ENCODE measurements at places on chromosomes 13 and 19. TPM values are rescaled to one million over a fixed set of nuclear protein-coding genes. Genes with fewer than 3 reads are reported as not detected.

The PRR12 gene
- total RNA-seq = 24.1 TPM

The FFAR1 gene
- total RNA-seq = not detected

The CASP14 gene
- not detected for total RNA-seq

The OR4F17 gene
- total RNA-seq = 0.25 TPM

The CEACAM20 gene
- not detected for total RNA-seq

The CFAP97D2 gene
- not detected for total RNA-seq

GRCh38 chr19:13260883-13261653 lies 110.9 kb downstream of the IER2 start:
- peak overlapping the region; percentile 82 for H3K27ac ChIP-seq
- peak; percentile 93 for DNase-seq
- peaks cover 9% of the 10 kb centered on the region for H3K27me3 ChIP-seq
- peaks cover 29% of the 10 kb centered on the region for H3K4me1 ChIP-seq
- H3K36me3 ChIP-seq = peaks cover 9% of the 10 kb centered on the region

- no peak for DNase-seq
- H3K27ac ChIP-seq = no peak overlapping the region
- H3K27me3 ChIP-seq = peaks cover 5% of the 10 kb centered on the region
Measured at GRCh38 chr19:2942928-2943640, 1.7 kb downstream of the ZNF77 start.

DNA sequence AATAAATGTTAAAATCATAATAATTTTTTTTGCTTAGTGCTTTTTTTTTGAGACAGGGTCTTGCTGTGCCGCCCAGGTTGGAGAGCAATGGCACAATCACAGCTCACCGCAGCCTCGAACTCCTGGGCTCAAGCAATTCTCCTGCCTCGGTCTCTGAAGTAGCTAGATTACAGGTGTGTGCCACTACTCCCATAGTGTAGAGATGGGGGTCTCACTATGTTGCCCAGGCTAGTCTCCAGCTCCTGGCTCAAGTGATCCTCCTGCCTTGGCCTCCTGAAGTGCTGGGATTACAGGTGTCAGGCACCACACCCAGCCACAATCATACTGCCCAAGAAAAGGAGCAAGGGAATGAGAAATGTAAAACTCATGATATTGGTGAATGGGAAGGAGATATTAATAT lies 5.1 kb downstream of the FBL start:
- H3K4me3 ChIP-seq = no peak overlapping the region
- peaks cover 43% of the 10 kb centered on the region for H3K4me1 ChIP-seq

- H3K27ac ChIP-seq = no peak overlapping the region
- peaks cover 8% of the 10 kb centered on the region for H3K36me3 ChIP-seq
- no peaks in the 10 kb centered on the region for H3K27me3 ChIP-seq
- no peak for DNase-seq
Measured at GRCh38 chr13:111949311-111949710, 117.6 kb upstream of the SOX1 start.

DNA sequence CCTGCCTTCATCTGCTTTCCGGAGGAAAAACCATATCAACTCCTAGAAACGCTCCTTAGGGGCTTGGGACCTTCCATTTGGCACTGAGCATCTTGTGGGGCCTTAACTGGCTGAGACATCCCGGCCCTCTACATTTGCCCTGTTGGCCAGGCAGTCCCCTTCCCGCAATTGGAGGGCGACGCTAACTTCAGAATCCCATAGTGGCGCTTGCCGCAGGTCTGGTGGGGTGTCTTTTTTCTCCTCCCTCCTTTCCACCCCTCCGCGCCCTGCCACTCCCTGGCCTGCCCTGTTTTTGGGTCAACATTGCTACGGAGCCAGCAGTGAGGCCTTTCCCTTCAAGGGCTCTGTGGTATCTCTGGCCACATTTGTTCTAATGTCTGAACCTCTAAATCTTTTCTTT lies 13.6 kb upstream of the CRTC1 start:
- peaks cover 5% of the 10 kb centered on the region for H3K27me3 ChIP-seq
- peaks cover 10% of the 10 kb centered on the region for H3K36me3 ChIP-seq
- H3K4me3 ChIP-seq = no peak overlapping the region

DNA sequence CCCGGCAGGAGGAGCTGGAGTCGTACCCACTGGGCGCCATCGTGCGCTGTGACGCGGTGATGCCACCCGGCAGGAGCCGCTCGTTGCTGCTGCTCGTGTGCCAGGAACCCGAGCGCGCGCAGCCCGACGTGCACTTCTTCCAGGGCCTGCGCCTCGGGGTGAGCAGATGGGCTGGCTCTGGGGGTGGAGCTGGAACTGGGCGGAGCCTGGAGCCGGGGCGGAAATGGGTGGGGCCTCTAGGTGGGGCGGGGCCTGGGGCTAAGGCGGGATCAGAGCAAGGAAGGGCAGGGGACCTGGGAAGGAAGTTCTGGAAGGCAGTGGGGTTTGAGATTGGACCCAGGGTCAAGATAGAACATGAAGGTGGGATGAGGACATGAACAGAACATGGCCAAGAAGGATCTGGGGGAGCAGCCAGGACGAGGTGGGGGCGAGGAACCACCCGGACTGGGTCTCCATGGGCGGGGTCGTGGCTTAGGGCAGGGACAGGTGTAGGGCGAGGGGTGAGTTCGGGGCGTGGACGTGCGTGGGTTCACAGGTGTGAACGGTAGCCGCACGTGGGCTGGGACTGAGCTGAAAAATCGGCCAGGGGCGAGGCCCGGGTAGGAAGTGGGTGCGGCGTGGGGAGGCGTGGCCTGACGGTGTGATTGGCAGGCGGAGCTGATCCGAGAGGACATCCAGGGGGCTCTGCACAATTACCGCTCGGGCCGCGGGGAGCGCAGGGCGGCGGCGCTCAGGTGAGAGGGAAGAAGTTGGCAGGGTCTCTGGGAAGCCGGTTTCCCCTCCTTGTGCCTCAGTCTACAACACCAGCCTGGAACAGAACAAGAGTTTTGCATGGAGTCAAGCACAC lies 4.7 kb downstream of the EPS8L1 start:
- no peaks in the 10 kb centered on the region for H3K36me3 ChIP-seq
- peaks cover 35% of the 10 kb centered on the region for H3K27me3 ChIP-seq
- peaks cover 9% of the 10 kb centered on the region for H3K4me1 ChIP-seq

DNA sequence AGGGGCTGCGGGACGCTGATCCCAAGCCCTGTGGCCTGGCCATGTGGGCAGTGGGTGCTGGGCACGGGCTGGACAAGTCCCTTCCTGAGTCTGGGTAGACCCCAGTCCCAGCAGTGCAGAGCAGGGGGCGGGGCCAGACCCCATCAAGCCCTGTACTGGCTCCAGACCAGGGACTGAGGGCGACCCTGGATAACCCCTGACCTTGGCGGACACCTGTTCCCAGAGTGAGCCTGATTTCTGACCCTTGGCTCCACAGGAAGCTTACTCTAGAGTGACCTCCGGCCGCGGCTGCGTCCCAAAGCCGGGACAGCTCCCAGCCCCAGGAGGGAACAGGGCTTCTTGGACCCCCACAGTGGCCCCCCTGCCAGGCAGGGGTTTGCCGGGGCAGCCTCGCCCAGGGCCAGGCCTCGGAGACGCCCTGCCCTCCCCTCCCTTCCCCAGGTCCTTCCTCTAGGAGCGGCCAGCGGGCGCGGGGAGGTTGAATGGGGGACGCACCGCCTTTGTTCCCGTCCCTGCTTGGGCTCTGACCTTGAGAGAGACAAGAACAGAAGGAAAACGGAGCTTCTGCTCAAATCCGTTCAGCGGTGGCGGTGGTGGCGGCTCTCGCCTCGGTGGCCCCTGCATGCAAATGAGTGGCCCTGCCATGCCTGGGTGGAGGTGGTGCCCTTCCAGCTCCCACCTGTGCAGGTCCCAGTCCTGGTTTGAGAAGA lies 2.3 kb upstream of the EFNA2 start:
- H3K4me1 ChIP-seq = peaks cover 9% of the 10 kb centered on the region
- H3K27me3 ChIP-seq = peaks cover 17% of the 10 kb centered on the region
- H3K36me3 ChIP-seq = peaks cover 6% of the 10 kb centered on the region
- no peak overlapping the region for H3K4me3 ChIP-seq
- DNase-seq = no peak
